ENCODE measurements at places on chromosomes 6 and 20.

GRCh38 chr6:168383062-168383854, 57.7 kb upstream of the SMOC2 start:
- no peak for DNase-seq

DNA sequence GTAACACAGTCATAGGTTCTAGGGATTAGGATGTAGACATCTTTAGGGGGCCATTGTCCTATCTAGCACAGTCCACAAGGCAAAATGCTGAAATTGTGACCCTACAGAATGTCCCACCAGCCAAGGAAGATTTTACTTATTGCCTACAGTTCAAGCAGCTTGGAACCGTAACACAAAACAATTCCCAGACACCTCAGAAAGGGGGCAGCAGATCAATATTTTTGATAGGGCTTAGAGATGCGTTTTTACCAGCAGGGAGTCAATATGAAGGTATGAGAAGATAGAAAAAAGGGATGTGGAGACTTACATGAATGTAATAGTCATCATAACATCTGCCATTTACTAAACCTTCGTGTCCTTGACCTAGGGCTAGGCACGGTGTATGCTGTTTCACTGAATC, 81.0 kb downstream of the TMEM170B start:
- DNase-seq = no peak

- DNase-seq = no peak
Observed at GRCh38 chr6:129454488-129454887, 255.5 kb downstream of the ARHGAP18 start.

DNA sequence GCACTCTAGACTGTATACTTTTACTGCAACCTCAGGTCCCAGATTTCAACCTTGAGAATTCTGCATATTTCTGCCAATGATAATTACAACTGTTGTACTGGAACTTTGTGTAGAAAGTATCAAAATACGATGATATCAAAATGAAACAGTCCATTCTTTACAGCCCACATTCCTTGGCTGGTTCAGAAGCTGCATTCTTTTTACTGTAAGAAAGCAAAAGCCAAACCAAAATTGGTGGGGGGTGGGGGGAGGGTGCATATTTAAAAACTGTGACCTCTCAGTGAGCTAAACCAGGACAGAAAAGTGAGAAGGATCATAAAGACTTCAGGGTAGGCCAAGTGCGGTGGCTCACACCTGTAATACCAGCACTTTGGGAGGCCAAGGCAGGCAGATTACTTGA, 41.8 kb upstream of the UBR2 start:
- no peak for DNase-seq
